ENCODE measurements at places on chromosomes 4 and X.

DNA sequence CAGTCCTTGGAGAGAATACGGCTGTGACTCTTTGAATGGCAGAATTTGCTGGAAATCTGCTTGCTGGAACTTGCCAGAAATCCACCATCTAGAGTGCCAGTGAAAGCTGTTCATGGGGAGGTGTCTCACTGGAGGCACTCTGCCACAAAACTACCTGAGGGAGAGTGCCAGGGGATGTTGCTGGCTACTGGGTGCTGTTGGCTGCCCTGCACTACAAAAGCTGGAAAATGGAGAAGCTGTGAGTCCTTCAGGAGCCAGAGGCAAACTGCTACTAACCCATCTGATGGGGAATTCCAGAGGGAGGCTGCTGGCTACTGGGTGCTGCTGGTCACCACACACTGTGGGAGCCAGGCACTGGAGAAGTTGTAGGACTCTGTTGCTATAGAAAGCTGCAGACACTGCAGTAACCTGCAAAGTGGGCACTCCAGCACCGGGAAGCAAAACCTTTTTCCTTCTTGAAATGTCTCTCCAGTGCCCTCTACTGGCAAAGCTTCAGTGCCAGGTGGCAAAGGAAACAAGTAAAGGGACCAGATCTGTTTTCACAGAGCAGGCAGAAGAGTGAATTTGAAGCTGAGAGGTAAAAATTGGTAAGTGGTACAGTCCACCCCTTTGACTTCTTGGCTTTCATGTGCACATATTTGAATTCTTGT, 47.8 kb upstream of the HSD17B10 start:
- H3K27ac ChIP-seq, result no peak overlapping the region
- no peaks in the 10 kb centered on the region for H3K4me1 ChIP-seq
- no peaks in the 10 kb centered on the region for H3K36me3 ChIP-seq
- no peaks in the 10 kb centered on the region for H3K27me3 ChIP-seq

GRCh38 chr4:183444214-183445096, at the start of gene CDKN2AIP:
CDKN2AIP (plus strand) TSS chr4:183444636; CDS start chr4:183444798, 162 bp downstream.
- no peaks in the 10 kb centered on the region for H3K27me3 ChIP-seq
- peak within 1 kb of the TSS; percentile 99 for H3K4me3 ChIP-seq
- peaks cover 41% of the 10 kb centered on the region for H3K4me1 ChIP-seq
- H3K27ac ChIP-seq, result peak within 1 kb of the TSS; percentile 98

DNA sequence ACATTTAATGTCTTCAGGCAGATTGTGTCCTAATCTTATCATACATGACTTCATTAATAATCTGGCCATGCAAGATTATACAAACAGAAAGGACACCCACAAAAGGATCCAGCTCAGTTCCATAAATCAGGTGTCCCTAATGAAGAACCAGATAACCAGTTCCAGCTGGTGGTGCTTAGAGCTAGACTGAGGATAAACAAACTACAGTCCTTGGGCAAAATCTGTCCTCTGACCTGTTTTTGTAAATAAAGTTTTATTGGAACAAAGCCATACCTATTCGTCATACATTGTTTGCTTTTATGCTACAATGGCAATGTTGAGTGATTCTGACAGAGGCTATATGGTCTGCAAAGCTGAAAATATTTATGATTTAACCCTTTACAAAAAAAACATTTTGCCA, 199.5 kb downstream of the MID1IP1 start:
- no peak overlapping the region for H3K27ac ChIP-seq
- DNase-seq, result no peak
- no peaks in the 10 kb centered on the region for H3K27me3 ChIP-seq
- no peak overlapping the region for H3K4me3 ChIP-seq

DNA sequence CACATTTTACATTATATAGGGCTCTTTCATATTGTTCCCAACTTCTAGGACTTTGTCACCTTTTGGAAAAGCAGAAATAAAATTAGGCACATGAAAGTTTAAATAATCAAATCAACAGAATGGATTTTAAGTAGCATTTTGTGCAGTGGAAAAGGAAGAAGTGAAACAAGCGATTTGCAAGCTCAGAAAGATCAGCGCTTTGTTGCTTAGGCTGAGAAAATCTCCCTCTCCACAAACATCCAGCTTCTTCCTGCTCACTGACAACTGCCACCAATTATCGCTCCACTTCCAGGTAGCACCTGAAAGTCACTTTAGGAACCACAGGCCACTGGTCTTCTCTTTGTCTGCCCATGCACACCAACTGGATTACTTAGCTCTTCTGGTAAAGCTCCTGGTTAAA, 2.0 kb upstream of the PDK3 start:
- no peaks in the 10 kb centered on the region for H3K36me3 ChIP-seq
- no peak for DNase-seq
- no peaks in the 10 kb centered on the region for H3K27me3 ChIP-seq
- H3K4me1 ChIP-seq, result peaks cover 18% of the 10 kb centered on the region
- H3K27ac ChIP-seq, result no peak overlapping the region

DNA sequence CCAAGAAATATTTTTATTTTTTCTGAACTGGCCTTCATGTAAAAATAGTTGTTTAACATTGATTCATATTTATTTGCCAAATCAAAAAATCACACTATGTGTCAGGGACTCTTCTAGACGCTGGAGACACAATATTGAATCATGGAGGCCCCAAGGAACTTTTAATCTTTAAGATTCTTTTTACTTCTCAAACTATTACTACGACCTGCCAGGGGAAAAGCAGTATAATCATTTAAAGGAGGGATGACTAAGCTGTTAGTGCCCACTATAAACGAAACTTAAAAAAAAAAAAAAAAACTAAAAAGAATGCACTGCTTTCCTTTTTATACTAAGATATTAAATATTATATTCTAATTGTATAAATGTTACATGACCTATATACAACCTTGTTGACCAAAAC, 84.7 kb downstream of the PPA2 start:
- H3K27ac ChIP-seq, result no peak overlapping the region
- no peaks in the 10 kb centered on the region for H3K4me1 ChIP-seq
- no peak overlapping the region for H3K4me3 ChIP-seq
- no peak for DNase-seq
- H3K36me3 ChIP-seq, result peaks cover 36% of the 10 kb centered on the region
- no peaks in the 10 kb centered on the region for H3K27me3 ChIP-seq

GRCh38 chr4:145643295-145643694, 24.1 kb downstream of the MMAA start:
- DNase-seq, result no peak
- H3K27ac ChIP-seq, result no peak overlapping the region
- H3K27me3 ChIP-seq, result no peaks in the 10 kb centered on the region
- H3K4me3 ChIP-seq, result no peak overlapping the region
- H3K36me3 ChIP-seq, result peaks cover 46% of the 10 kb centered on the region
- no peaks in the 10 kb centered on the region for H3K4me1 ChIP-seq

GRCh38 chrX:118480172-118480571, 15.4 kb upstream of the DOCK11 start:
- H3K4me3 ChIP-seq, result no peak overlapping the region
- H3K27ac ChIP-seq, result no peak overlapping the region
- H3K27me3 ChIP-seq, result no peaks in the 10 kb centered on the region
- DNase-seq, result no peak
- H3K36me3 ChIP-seq, result no peaks in the 10 kb centered on the region

DNA sequence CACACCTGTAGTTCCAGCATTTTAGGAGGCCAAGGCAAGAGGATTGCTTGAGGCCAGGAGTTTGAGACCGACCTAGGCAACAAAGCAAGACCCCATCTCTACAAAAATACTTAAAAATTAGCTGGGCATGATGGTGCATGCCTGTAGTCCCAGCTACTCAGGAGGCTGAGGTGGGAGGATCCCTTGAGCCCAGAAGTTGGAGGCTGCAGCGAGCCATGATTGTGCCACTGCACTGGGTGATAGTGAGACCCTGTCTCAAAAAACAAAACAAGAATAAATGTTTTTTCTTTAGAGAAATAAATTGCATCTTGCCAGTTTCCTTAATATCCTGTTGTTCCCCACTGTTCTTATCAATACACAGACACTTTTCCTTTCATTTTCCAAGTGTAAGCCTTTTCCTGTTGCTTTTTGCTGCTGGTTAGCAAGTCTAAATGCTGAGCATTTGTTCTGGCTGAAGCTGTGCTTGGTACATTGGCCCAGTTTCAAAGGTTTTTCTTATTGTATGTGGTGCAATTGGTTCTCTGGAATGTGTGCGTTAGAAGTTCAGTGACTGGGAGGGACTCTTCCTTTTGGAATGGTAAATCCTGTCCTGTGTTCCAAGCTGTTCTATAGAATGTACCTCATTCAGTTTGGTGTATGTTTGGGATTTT, 98.2 kb downstream of the AFF1 start:
- no peaks in the 10 kb centered on the region for H3K36me3 ChIP-seq
- peaks cover 40% of the 10 kb centered on the region for H3K4me1 ChIP-seq
- H3K27ac ChIP-seq, result no peak overlapping the region
- no peak overlapping the region for H3K4me3 ChIP-seq
- no peak for DNase-seq
- no peaks in the 10 kb centered on the region for H3K27me3 ChIP-seq

- no peak overlapping the region for H3K4me3 ChIP-seq
- no peak overlapping the region for H3K27ac ChIP-seq
- H3K4me1 ChIP-seq, result peaks cover 9% of the 10 kb centered on the region
Measured at GRCh38 chrX:39475372-39475771, 622.4 kb downstream of the BCOR start.

- no peak overlapping the region for H3K27ac ChIP-seq
- H3K36me3 ChIP-seq, result no peaks in the 10 kb centered on the region
- H3K4me1 ChIP-seq, result no peaks in the 10 kb centered on the region
- H3K27me3 ChIP-seq, result no peaks in the 10 kb centered on the region
- no peak for DNase-seq
Measured at GRCh38 chr4:117691572-117692351, 342.5 kb upstream of the NDST3 start.

GRCh38 chr4:186999686-187000085, 276.0 kb upstream of the FAT1 start:
- H3K4me1 ChIP-seq, result no peaks in the 10 kb centered on the region
- H3K36me3 ChIP-seq, result no peaks in the 10 kb centered on the region
- DNase-seq, result no peak
- no peak overlapping the region for H3K27ac ChIP-seq

DNA sequence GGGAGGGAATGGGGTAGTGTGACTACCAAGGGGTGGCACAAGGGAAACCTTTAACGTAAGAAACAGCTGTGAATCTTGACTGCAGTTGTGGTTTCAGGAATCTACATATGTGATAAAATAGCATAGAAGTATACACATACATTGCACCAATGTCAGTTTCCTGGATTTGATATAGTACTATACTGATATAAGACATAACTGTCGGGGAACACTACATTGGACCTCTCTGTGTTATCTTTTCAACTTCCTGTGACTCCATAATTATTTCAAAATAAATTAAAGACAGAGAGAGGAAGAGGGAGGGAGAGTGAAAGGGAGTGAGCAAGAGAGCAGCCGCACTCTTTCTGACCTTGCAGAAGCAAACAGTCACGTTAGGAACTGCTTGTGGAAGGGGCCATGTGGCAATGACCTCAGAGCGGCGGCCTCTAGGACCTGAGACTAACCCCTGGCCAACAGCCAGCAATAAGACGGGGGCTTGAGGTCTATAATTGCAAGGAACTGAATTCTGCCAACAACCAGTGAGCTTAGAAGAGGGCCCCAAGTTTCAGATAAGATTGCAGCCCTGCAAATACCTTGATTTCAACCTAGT, 47.4 kb downstream of the NALF2 start:
- H3K36me3 ChIP-seq, result no peaks in the 10 kb centered on the region
- no peaks in the 10 kb centered on the region for H3K27me3 ChIP-seq
- no peak overlapping the region for H3K27ac ChIP-seq
- H3K4me1 ChIP-seq, result no peaks in the 10 kb centered on the region

GRCh38 chr4:147682755-147683154, 1.2 kb downstream of the PRMT9 start:
- H3K4me1 ChIP-seq, result peaks cover 19% of the 10 kb centered on the region
- no peaks in the 10 kb centered on the region for H3K27me3 ChIP-seq
- H3K4me3 ChIP-seq, result peak overlapping the region; percentile 90
- DNase-seq, result no peak
- no peak overlapping the region for H3K27ac ChIP-seq

DNA sequence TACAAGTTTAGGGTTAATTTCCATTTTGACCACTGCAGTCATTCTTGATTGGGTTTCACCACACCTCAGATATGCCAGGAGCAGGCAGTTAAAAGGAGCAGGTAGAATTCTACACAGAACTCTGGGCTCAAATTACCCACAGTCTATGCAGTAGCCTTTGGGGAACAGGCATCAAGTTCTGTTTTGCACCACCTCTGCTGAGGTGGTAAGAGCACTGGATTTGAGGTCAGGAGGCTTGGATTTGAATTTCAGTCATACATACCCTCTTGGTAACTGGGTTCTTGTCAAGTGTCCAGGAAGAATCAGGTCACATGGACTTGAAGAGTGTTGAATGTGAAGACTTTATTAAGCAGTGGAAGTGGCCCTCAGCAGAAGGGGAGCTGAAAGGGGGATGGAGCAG, 40.4 kb upstream of the PGK1 start:
- no peak overlapping the region for H3K4me3 ChIP-seq
- DNase-seq, result no peak
- H3K27me3 ChIP-seq, result no peaks in the 10 kb centered on the region
- no peak overlapping the region for H3K27ac ChIP-seq
- peaks cover 14% of the 10 kb centered on the region for H3K4me1 ChIP-seq

- H3K27me3 ChIP-seq, result no peaks in the 10 kb centered on the region
- H3K4me1 ChIP-seq, result peaks cover 51% of the 10 kb centered on the region
- no peak for DNase-seq
- no peak overlapping the region for H3K4me3 ChIP-seq
Measured at GRCh38 chr4:80495865-80496264, 160.3 kb downstream of the CFAP299 start.

DNA sequence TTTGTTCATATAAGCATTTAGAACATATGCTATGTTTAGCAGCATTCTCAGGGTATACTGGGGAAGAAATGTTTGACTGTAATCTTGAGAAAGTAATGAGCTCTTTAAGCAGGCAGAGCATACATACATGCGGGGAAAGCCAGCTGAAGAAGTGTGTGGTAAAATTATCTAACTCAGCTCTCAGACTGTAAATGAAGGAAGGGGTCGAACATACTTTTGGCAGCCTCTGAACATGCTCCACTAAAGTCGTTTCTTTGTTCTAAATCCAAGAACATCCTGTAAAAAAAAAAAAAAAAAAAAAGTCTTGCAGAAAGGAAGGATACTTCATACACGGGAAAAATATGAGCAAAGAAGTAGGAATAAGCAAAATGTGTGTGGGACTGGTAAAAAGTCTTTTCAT, 224.8 kb downstream of the GRID2 start:
- H3K36me3 ChIP-seq, result no peaks in the 10 kb centered on the region
- no peak overlapping the region for H3K4me3 ChIP-seq
- no peaks in the 10 kb centered on the region for H3K4me1 ChIP-seq
- H3K27ac ChIP-seq, result no peak overlapping the region
- H3K27me3 ChIP-seq, result no peaks in the 10 kb centered on the region
- no peak for DNase-seq

- H3K27me3 ChIP-seq, result no peaks in the 10 kb centered on the region
- H3K36me3 ChIP-seq, result no peaks in the 10 kb centered on the region
- no peak overlapping the region for H3K4me3 ChIP-seq
Measured at GRCh38 chr4:38949411-38950051, 81.9 kb downstream of the FAM114A1 start.

DNA sequence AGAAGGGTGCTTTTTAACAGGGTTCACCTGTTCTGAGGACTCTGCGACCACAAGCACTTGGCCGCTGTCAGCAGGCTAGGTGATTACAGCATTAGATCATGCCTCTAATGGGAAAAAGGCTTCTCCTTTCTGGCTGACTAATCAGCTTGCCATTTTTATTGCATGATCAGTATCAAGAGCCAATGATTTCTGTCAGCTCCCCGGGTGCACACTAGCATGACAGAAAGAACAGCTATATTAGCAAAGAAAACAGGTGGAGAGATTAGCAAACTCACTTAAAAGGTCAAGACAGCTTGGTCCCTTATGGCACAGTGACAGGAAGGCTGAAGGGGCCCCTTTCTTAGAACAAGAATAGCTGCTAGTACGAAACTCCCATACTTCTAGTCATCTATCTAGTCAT, 170.0 kb downstream of the SMIM20 start:
- H3K36me3 ChIP-seq, result no peaks in the 10 kb centered on the region
- no peak overlapping the region for H3K4me3 ChIP-seq
- DNase-seq, result peak; percentile 56
- peaks cover 73% of the 10 kb centered on the region for H3K4me1 ChIP-seq
- H3K27me3 ChIP-seq, result peaks cover 5% of the 10 kb centered on the region
- H3K27ac ChIP-seq, result peak overlapping the region; percentile 14
